ENCODE measurements at places on chromosomes 16 and 17.

GRCh38 chr17:47352848-47353247, 29.1 kb downstream of the EFCAB13 start:
- H3K27me3 ChIP-seq = no peaks in the 10 kb centered on the region
- no peaks in the 10 kb centered on the region for H3K36me3 ChIP-seq
- H3K27ac ChIP-seq = no peak overlapping the region
- no peaks in the 10 kb centered on the region for H3K4me1 ChIP-seq

- DNase-seq = peak; percentile 83
- no peaks in the 10 kb centered on the region for H3K36me3 ChIP-seq
- peaks cover 32% of the 10 kb centered on the region for H3K4me1 ChIP-seq
- no peaks in the 10 kb centered on the region for H3K27me3 ChIP-seq
- H3K4me3 ChIP-seq = no peak overlapping the region
Observed at GRCh38 chr17:82490512-82491195, 28.9 kb upstream of the FOXK2 start.

- DNase-seq = no peak
- H3K27me3 ChIP-seq = no peaks in the 10 kb centered on the region
- H3K4me1 ChIP-seq = peaks cover 16% of the 10 kb centered on the region
- H3K27ac ChIP-seq = no peak overlapping the region
Observed at GRCh38 chr16:29665294-29666077, 2.4 kb downstream of the SPN start.

DNA sequence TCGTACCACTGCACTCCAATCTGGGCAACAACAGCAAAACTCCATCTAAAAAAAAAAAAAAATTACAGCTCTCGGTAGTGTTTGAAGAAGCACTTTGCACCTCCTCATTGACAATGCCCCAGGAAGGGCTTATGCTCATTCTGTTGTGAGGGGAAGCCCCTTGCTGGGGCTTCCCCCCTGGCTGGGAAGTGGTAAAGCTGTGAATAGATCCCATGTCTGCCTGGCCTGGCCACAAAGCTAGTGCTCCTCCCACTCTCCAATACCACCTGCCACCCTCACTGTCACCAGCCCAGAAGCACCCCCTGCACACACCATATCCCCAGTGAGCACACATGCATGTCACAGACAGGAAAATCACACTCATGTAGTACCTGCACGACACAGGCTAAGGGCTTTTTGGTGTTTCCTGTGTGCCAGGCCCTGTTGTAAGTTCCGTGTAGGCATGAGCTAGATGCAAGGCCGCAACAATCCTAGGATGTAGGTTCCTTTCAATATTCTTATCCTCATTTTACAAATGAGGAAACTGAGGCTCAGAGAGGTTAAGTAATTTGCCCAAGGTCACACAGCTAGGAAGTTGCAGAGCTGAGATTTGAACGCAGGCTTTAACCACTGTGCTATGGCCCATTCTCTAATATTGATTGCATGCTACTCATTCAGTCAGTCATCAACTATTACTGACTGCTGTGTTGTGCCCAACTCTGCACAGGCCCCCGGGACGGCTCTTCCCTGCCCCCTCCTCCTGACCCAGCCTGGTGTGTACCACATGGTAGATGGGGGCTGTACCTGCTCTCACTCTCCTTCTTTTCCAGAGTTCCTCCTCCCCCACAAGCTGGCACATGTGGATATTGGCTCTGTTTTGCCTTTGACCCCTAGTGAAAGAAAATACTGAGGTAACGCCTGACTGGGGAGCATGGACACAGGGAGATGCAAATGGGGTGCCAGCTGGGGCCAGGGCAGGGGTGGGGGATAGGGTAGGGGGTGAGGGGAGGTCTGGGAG, 11.9 kb upstream of the COL1A1 start:
- H3K27me3 ChIP-seq = no peaks in the 10 kb centered on the region
- H3K27ac ChIP-seq = peak overlapping the region; percentile 97

- no peaks in the 10 kb centered on the region for H3K4me1 ChIP-seq
- H3K27ac ChIP-seq = no peak overlapping the region
- no peaks in the 10 kb centered on the region for H3K27me3 ChIP-seq
- no peak overlapping the region for H3K4me3 ChIP-seq
- no peaks in the 10 kb centered on the region for H3K36me3 ChIP-seq
- no peak for DNase-seq
Observed at GRCh38 chr16:19338335-19338734, 52.8 kb downstream of the CLEC19A start.

GRCh38 chr17:21742326-21742725, 50.0 kb downstream of the KCNJ18 start:
- no peaks in the 10 kb centered on the region for H3K4me1 ChIP-seq
- H3K4me3 ChIP-seq = no peak overlapping the region
- no peak overlapping the region for H3K27ac ChIP-seq
- no peak for DNase-seq

All from vagina (tissue), 2 donors.